HL-60 (cell line): ENCODE measurements at places on chromosomes 12 and 14.

- DNase-seq: no peak
Observed at GRCh38 chr14:56219666-56220413, 101.6 kb downstream of the PELI2 start.

DNA sequence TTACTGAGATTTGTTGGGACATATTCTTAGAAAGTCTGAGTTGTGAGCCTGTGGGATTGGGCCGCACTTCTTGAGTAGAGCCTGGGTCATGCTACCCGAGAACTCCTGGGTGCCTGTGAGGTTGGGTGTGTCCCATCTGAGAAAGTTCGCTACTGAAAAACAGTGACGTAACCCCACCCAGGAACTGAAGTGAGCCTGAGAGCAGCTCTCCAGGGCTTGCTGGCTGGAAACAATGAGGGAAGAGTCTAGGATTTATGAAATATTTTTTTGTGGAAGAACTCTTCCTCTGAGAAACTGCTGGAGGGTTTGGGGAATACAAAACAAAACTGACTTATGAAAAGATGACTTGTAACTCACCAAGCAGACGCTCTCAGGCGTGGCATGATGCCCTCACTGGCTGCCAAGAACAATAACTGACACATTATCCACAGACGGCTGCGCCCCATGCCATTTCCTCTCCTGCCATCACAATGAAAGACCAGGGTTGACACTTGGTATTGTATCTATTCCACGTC lies 69.2 kb downstream of the RASSF3 start:
- DNase-seq: no peak

DNA sequence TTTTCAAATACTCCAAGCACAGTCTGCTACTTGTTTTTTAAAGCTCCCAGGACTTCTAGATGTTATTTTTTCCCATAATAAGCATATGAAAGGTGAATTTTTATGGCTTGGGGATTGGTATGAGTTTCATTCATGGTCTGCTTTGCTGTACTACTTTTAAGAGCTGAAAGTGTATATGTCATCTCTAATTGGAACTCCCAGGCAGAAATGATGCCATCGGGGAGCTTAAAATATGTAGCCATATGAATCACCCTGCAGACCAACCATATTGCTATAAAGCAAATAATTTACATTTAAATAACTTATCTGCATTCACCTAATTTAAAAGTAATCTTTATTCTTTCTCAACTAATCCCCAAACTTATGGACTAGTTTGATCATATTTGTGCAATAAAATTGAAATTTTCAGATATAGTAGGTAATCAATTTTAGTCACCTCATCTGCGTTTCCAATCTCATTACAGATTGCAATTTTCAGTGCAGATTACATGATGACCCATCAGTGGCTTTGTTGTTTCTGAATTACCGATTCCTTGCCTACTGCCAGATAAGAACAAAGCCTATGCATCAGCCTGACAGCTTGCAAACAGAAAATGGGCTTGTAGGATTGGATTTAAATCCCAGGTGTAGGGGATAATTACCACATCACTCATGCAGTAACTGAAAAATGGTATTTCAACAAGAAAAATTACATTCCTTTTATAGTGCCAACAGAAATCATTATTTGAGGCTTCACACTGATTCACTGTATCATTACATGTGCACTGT lies 689.4 kb downstream of the NOVA1 start:
- DNase-seq: no peak

DNA sequence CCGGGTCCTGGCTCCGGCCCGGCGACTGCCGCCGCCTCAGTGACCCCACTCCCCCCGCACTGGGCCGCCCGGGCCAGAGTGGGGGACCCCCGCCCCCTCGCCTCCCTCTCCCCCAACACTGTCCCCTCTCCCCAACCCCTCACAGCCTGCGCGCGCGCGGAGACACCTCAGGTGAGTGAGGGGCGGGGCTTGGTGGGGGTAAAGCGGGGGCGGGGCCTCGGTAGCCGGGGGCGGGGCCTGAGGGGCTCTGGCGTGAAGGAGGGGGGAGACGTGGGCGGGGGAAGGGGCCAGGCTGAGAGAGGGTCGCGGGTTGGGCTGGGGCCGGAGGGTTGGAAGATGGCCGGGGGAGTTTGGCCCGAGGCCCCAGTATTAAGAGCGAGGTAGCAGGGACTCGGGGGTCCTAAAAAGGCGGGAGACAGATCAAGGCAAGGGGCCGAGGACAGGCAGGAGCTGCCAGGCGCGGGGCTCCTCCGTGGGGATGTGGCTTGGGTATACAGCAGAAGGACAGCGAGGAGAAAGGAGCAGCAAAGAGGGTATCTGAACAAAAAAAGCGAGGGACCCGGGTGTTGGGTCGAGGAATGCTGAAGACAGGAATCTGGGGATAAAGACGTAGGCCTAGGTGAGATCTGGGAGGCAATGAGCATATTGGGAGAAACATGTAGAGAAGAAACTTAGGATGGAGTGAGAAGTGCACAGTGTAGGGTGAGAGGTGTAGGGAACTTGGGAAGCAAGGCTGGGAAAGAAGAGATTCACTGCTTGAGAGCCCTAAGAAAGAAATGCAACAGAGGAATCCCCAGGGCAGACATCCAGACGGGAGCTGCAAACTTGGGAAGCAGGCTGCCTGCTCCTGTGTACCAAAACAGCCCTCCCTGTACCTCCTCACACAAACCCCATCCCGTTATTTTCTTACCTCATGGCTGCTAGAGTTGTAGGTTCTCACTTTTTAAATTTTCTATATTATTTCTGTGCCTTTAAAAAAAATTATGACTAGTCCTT lies 10.8 kb downstream of the SUOX start:
- no peak for DNase-seq

- no peak for DNase-seq
Observed at GRCh38 chr12:47992776-47993175, 11.5 kb downstream of the COL2A1 start.

GRCh38 chr12:92784797-92785562 lies 82.2 kb downstream of the PLEKHG7 start:
- DNase-seq: peak; percentile 38

GRCh38 chr14:55026441-55026792 lies 482 bp downstream of the WDHD1 start:
- DNase-seq: no peak
